ENCODE measurements at places on chromosomes 5 and 9.

DNA sequence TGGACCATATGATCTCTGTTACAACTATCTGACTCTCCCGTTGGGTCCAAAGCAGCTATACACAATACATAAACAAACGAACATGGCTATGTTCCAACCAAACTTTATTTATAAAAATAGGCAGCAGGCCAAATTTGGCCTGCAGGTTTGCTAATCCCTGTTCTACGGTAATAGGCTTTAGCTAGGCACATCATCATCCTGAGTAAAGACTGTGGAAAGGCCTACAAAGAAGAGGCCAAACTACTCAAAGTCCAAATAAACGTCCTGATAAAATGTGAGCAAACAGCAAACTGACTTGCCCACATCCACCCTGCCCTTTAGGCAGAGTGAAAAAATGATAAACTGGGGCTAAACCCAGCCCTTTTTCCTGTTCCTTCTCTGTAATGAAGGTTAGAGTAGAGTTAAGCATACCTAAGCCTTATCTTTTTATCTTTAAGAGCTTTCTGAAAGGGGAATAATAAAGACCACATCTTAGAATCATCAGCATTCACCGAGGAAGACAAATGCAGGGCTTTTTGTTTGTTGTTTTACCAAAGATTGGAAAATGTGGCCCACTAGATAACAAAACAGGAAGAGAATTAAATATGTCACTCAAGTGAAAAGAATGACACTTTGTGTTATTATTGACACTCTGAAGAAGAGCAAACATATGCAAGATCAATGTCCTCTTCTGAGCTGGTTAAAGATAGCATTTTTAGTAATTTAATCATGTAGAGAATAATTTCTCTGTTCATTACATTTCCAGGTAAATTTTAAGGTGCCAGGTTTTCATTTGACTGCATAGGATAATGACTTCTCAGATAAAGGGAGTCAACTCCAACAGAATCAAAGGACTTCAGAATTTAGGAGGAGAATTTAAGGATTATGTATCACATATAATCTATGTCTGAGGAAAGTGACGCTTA is 160.0 kb upstream of the GNA14 start:
- no peak for DNase-seq

DNA sequence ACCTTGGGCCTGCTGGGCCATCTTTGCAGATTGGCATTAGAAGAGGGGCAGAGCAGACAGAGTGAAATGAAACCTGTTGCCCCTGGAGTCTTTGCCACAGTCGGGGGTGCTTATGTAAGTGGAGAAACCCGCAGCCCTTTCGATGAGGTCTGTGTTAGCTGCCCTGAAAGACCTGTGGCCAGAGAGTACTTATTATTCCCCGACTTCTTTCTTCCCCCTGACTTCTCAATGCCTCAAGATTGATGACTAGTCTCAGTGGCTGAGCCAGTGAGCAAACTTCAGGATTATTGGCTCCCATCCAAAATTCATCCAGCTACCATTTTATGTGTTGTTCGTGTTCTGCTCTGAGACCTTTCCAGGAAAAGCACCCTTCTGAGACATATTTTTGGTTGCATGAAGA is 7.6 kb downstream of the NTRK2 start:
- DNase-seq, result no peak

GRCh38 chr5:149314571-149315111 is 30.7 kb upstream of the GRPEL2 start:
- no peak for DNase-seq

GRCh38 chr5:91091471-91092234 is 291.5 kb downstream of the ARRDC3 start:
- DNase-seq, result no peak

DNA sequence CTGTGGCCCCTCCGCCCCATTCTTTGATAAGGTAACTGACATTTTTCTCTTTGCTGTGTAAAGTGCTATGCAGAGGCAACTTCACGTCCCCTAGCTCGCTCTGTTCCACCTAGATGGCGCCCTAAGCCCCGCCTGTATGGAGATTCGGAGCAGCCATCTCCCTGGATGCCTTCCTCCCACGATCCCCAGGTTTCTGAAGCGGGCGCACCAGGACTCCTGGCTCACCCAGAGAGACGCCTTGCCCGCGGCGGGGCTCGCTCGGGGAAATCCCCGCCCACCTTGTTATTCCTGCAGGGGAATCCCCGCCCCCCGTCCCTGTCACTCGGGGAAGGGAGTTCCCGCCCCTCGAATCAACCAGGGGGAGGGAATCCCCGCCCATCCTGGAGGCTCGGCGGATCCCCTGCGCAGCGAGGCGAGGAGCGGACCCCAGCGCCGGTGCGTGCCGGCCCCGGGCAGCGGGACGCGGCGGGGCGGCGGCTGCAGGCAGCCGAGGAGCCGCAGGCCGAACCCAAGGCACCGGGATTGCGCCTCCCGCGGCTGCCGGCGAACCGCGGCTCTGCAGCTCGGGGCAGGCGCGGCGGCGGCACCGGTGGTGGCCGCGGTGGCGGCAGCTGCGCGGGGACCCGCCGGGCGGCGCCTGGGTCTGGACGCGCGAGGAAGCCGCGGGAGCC is at the start of gene PDZD2:
TSS of gene PDZD2 (plus strand) at position 384 of the 671 bp plus-strand sequence.
- DNase-seq, result peak; percentile 86

DNA sequence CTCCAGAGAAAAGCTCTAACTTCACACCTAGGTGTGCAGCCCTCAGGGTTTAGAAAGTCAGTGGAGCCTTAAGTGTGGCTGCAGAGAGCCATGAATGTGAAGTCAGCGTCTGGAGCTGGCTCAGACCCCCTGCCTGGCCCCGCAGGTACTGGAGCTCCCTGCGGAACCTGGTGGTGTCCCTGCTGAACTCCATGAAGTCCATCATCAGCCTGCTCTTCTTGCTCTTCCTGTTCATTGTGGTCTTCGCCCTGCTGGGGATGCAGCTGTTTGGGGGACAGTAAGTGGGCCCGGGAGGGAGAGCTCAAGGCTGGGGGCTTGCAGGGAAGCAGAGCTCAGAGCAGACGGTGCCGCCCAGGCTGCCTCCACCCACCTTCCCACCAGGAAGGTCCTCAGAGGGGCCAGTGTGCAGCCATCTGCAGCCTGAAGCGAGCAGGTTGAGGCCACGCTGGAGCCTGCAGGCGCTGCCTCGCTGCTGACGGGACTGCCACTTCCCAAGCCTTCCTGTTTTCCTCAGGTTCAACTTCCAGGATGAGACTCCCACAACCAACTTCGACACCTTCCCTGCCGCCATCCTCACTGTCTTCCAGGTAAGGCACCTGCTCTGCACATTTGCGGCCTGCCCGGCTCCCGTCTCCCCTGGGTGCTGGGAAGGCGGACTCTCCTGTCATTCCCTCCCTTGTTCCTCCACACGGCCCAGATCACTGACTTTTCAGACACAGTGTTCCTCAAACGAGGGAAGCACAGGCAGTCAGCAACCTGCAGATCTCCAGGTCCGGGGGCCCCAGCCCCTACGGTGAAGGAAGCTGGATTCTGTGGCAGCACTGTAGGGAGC is 108.9 kb downstream of the CACNA1B start:
- DNase-seq, result no peak

GRCh38 chr9:5825895-5826622 is 6.9 kb downstream of the ERMP1 start:
- no peak for DNase-seq

GRCh38 chr5:139710319-139711066 is 62.3 kb downstream of the CXXC5 start:
- DNase-seq, result peak; percentile 84

- no peak for DNase-seq
Observed at GRCh38 chr5:136492587-136492986, 127.2 kb upstream of the TRPC7 start.

DNA sequence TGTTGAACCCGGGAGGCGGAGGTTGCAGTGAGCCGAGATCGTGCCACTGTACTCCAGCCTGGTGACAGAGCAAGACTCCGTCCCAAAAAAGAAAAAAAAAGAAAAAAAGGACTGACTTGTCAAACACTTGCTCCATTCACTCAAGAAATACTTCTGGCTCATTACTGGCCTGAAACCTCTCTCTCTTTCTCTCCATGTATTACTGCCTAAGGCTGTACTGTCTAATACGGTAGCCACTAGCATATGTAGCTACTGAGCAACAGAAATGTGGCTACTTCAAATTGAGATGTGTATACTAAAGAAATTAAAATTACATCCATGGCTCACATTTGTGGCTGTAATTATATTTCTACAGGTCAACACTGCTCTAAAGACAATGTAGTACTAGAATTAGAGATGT is 39.2 kb downstream of the GLIS3 start:
- DNase-seq, result no peak

- DNase-seq, result no peak
Observed at GRCh38 chr5:117327511-117327910, 752.9 kb upstream of the SEMA6A start.

DNA sequence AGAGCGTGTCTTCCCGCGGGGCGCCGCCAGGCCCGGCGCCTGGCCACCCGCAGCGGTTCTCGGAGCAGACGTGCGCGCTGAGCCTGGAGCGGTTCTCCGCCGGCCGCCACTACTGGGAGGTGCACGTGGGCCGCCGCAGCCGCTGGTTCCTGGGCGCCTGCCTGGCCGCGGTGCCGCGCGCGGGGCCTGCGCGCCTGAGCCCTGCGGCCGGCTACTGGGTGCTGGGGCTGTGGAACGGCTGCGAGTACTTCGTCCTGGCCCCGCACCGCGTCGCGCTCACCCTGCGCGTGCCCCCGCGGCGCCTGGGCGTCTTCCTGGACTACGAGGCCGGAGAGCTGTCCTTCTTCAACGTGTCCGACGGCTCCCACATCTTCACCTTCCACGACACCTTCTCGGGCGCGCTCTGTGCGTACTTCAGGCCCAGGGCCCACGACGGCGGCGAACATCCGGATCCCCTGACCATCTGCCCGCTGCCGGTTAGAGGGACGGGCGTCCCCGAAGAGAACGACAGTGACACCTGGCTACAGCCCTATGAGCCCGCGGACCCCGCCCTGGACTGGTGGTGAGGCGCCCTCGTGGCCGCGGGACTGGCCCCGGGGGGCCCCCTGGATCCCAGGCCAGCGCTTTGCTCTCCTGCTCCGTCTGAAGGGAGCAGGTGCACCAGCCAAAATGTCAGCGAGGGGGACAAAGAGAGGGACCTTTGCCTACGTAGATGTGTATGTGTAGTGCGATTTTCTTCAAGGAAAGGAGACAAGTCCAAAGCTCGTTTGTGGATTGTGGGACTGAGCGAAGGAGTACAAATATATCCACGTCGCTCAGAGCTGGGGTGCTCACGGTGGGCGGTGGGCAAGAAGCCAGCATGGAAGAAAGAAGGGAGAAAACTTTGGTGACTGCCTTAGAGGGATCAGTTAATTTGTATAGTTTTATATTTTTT is 19.5 kb downstream of the BTNL9 start:
- no peak for DNase-seq

- no peak for DNase-seq
Observed at GRCh38 chr5:94467954-94468930, 150.2 kb downstream of the KIAA0825 start.

GRCh38 chr5:17228821-17229291 is 11.4 kb downstream of the BASP1 start:
- no peak for DNase-seq

DNA sequence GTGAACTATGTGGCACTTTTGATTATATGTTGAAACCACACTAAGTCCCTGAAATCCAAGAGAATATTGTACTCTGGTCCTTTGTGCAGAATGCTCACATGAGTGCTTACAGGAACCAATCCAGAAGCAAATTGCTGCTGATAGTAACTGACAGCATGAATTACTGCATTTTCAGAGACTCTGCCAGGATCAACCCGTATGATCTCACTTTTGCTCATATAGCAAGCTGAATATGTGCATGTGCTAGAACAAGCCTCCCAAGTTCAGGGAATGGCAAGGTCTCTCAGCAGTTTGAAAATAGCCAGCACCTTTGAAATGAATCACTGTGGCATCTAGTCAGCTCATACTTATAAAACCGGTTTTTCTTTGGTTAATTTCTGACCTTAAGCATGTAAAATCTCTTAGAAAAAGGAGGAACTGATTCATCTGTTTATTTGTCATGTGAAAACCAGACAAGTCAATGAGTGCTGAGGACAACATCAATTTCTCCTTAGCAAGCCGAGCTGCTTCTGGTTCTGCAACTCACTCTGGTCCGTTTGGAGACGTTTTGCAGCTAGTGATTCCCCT is 215.7 kb upstream of the ELL2 start:
- no peak for DNase-seq

DNA sequence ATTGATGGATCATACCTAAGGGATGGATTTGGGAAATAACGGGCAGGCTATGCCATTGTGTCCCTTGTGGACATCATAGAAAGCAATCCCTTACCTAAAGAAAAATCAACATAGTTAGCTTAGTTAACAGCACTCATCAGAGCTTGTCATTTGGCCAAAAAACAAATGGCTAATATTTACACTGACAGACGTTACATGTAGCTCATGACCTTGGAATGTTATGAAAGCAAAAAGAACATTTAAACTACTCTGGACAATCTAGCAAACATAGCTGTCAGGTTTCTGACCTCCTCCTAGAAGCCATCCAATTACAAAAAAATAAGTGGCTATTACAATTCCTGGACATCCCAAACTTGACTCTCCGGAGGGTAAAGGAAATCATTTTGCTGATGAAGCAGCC is 23.8 kb downstream of the TMEM232 start:
- no peak for DNase-seq

- no peak for DNase-seq
Observed at GRCh38 chr9:27429436-27429835, 94.7 kb upstream of the IFNK start.

DNA sequence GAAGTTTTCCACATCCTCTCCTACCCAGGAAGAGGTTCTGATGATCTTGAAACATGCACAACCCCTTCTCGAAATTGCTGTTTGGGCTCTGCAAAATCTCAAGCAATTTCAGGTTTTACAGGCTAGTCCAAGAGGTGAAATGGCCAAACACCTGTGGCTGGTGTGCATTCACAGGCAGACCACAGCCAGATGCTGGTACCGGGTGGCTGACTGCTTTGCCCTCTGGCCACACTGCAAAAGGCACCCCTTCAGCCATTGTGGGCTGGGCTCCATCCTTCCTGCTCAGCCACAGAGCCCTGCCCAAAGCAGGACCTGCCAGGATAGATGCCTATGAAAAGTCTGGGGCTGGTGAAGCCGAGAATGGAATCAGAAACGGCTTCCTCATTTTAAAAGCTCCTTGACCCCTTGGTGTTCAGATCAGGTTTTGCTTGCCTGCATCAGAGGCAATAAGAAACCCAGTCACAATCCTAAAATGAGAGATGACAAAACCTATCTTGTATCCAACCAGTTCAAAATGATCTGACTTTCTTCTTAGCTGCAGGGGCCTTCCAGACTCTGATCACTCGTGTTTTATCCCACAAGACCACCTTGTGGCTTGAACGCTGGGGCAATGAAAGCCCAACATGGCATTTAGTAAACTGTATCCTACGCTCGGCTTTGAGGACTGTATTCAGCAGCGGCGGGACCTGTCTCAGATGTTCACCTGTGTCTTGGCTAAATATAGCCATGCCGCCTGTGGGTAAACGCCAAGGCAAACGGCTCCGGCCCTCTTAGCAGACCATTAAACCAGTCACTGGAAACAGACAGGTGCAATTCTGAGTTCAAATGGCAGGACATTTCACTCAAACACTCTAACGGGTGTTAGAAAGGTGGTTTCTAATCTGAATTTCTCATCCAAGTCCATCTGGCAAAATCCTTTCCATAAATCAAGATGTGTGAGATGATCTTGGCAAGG is 49.6 kb downstream of the EPB41L4B start:
- no peak for DNase-seq

GRCh38 chr5:4984461-4984860 is 155.7 kb upstream of the ADAMTS16 start:
- DNase-seq, result no peak

- DNase-seq, result no peak
Observed at GRCh38 chr9:36053971-36054370, 17.3 kb downstream of the RECK start.
